Non-pigmented ciliary epithelial cell (primary cell): ENCODE measurements at places on chromosomes 6 and 20.

GRCh38 chr20:40279390-40279789 is 409.6 kb downstream of the MAFB start:
- DNase-seq: peak; percentile 28

- DNase-seq: no peak
These were observed 286.7 kb downstream of the TFAP2B start for GRCh38 chr6:51105357-51105756.

DNA sequence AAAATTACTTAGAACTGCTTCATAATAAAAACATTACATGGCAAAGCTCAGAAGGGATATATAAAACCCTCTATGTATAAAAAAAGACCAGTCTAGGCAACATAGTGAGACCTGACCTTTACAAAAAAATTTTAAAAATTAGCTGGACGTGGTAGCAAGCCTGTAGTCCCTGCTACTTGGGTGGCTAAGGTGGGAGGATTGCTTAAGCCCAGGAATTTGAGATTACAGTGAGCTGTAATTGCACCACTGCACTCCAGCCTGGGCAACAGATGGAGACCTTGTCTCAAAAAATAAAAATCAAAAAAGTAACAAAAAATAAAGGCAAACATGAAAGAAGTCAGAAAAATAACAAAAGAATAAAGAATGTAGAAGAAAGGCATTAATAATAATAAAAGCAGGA is 21.5 kb upstream of the TPD52L1 start:
- DNase-seq: no peak

DNA sequence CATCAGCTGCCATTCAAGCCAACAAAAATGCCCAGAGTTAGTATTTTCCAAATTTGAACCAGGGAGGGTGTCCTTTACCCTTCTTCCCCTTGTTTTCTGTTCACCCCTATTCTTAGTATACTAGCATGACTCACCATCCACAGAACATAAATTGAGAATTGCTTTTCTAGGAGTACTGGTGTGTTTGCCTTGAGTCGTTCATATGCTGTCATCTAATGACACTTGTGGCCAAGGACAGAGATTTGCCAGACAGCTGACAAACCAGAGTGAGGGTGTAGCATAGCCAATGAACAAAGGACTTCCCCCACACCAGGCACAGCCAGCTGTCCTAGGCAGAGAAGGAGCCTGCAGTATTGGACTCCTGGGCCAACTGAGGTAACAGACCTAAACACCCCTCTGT is 62.2 kb downstream of the FILIP1 start:
- DNase-seq: no peak

DNA sequence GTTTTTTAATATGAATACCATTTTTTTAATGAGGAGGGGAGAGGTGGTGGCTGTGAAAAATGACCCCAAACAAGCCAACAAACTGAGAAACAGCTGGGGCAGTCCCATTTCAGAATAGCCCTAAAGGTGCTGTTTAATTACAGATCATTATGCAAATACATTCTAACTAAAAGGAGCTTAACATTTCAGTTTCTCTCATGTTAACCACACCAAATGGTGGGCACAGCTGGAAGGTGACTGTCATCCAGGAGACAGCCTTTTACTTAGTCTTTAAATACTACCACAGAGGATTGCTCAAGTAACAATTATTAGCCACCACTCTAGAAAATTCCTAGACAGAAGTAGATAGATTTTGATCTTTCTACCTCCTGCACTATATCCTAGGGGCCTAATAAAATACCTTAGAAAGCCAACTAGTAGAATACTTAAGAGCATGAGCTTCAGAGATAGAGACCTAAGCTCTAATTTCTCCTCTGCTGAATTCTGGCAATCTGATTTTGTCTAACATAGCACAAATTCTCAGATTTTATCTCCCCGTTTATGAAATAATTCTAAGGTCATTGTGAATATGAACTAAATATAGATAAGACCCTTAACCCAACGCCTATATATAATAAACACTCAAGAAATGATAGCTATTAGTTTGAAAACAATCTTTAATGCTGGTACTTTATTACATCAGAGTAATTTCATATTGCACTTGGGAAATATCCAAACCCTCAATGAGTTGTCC is 615.1 kb upstream of the NRSN1 start:
- no peak for DNase-seq

- no peak for DNase-seq
These were observed 41.3 kb downstream of the ADGRF1 start for GRCh38 chr6:47000842-47001241.

- peak; percentile 76 for DNase-seq
These were observed 26.7 kb downstream of the SERPINB9 start for GRCh38 chr6:2876210-2877056.
